Stimulated activated CD4-positive, alpha-beta T cell treated with anti-CD3 and anti-CD28 coated beads, Interleukin-15, amount 100 ng/mL, for 48 hours (primary cell): ENCODE measurements at places on chromosomes 12 and 14.

DNA sequence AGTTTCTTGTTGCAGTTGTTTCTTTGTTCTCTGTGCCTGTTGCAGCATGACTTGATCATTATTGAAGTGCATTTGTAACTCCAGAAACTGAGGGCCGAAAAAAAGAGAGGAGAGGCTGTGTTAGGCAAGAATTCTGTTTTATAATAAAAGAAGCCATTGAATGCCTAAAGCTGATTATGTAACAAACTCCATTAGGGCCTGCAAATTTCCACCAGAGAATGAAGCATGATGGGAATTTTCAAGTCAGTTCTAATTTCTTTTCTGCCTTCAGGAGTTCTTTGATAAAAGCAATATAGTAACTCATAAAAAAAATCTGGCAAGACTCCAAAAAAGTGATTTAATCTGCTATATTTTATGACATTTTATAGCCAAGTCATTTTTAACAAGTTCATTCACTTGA, 156.7 kb upstream of the RASSF8 start:
- DNase-seq = no peak

- no peak for DNase-seq
Measured at GRCh38 chr12:8089716-8090115, 7.6 kb downstream of the NECAP1 start.

GRCh38 chr14:54724676-54725325, 157.9 kb downstream of the SAMD4A start:
- no peak for DNase-seq

GRCh38 chr12:78403136-78403535, 461.4 kb upstream of the SYT1 start:
- no peak for DNase-seq

- DNase-seq = no peak
Measured at GRCh38 chr12:32124637-32125036, 18.0 kb downstream of the BICD1 start.

GRCh38 chr14:104697317-104697703, 7.9 kb downstream of the INF2 start:
- DNase-seq = no peak
